Stimulated activated CD8-positive, alpha-beta memory T cell treated with anti-CD3 and anti-CD28 coated beads, Interleukin-4, amount 100 ng/mL, for 1 hour (primary cell): ENCODE measurements at places on chromosomes 2 and 18.

GRCh38 chr18:32714571-32715148, 58.2 kb downstream of the KLHL14 start:
- DNase-seq: no peak

DNA sequence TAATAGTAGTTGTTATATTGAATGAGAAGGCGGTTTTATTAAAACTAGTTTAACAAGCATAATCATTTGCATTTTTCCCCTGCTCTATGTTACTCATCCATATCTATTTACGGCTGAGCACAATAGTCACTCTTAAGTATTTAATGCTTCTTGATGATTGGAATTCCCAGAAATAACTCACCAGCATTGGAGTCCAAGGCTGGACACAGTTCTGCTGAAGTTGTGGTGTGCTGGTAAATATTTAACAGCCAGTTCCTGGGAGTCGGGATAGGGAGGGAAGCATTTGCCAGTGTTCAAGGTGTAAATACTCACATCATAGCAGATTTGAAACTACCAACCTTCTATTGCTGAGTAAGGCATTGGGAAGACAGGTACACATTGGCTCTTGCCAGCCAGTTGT, 315.1 kb downstream of the MTX2 start:
- DNase-seq: no peak

GRCh38 chr2:201953880-201954279, 79.8 kb upstream of the FZD7 start:
- DNase-seq: no peak

- no peak for DNase-seq
Observed at GRCh38 chr2:80364524-80365212, 60.1 kb upstream of the LRRTM1 start.

- no peak for DNase-seq
Observed at GRCh38 chr2:30766666-30767065, 40.6 kb downstream of the CAPN13 start.

- DNase-seq: no peak
Observed at GRCh38 chr18:42707080-42707479, 408.4 kb downstream of the RIT2 start.

DNA sequence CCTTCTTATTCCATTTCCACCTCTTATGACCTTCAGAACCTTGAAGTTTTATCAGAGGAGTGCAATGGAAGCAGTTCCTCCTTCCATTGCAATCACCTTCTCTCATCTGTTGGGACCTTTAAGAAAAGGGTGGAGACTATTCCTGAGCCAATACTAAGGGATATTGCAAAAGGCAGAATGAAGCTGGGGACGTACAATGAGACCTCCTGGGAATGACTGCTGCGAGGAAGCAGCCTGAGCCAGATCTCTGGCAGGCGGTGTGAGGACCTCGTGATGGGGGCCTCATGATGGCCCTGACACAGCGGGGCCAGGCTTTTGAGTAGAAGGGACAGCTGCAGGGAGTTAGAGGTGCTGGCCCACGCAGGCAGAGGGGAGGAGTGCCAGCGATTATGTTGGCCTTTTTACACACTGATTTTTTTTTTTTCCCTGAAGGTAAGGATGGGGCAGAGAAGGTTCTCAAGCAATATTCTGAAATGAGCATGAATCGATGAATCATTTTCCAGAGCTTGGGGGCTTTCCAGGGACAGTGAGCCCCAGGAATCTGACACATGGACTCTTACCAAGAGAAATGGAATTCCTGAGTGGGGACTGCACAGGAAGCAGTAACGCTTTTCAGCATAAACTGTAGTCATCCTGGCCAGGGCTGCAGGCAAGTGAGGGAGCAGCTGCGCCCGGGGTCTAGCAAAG, 40.0 kb upstream of the LAPTM4A start:
- no peak for DNase-seq

DNA sequence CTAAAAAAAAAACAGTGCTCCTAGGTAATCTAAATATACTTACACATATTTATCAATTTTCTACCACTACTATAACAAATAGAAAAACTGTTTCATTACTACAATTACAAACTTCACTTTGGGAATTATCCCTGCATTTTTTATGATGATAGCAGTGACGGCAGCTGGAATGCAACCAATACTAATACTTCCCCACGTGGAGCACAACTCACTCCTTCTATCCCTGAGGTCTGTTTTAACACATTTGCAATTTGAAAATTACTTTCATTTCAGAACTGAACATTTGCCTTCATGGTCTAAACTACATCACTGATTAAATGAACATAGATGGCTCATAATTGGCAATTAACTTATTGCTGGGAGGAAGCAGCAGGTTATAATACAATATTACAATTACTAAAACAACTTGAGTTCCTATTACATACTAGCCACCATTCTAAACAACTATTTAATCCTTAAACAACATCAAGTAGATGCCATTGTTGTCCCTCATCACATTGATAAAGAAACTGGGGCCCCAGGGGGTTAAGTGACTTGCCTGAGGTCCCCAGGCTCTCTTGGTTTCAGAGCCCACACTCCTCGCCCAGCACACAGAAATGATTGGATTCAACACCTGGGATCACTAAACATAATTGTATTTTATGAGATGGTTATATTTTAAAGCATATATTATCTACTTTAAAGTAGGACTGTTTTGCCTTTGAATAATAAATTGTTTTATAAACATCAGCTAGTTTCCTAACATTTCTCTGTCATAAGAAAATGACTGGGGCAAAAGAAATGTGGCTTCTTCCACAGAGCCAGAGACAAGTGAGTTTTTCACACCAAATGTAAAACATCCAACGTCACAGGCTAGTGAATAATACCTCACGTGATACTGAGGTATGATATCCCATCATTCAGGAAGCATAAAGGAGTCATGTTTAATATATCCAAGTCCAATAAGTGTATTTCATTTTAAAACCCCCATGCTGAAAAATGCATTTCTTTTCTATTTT, 6.2 kb downstream of the COLEC12 start:
- DNase-seq: no peak

DNA sequence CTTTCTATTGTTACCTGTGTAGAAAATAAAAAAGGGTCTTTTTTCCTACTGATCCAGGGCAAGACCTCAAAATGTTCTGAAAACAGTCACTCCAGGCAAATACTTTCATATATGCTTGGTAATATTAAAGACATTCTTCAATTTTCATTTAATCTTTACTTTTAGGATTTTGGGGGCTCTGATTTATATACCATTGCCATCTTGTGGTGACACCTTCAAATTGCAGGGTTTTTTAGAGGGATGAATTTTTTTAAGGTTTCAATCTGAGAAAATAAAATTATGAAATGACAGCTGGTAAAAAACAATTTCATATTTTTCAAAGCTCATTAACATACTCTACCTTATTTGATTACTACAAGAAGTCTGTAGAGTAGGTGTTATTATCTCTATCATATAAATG, 26.8 kb downstream of the MAPK4 start:
- no peak for DNase-seq

- no peak for DNase-seq
Observed at GRCh38 chr2:16125614-16126516, 185.5 kb downstream of the MYCN start.

DNA sequence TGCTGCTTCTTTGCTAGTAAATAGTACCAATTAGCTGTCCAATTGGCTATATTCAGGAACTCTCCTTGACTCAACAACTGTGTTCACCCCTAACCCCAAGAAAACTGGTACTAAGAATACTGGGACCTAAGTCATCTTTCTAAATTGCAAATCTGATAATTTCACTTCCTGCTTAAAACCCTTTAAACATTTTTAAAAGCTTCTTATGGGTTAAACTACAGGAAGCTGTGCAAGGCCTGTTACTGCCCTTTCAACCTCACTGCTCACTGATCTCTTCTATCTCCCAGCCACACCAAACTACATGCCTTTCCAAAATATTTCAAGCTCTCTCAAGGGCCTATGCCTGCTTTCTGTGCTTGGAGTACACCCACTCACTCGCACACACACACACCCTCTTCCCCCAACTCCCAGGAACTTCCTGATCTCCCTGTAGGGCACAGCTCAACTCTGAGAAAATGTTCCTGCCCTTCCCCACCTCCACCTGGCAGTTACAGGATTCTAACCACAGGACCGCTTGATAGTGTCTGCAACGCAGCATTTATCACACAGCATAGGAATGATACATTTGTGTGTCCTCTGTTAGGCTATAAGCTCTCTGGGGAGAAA, 6.7 kb downstream of the LMAN1 start:
- DNase-seq: no peak

DNA sequence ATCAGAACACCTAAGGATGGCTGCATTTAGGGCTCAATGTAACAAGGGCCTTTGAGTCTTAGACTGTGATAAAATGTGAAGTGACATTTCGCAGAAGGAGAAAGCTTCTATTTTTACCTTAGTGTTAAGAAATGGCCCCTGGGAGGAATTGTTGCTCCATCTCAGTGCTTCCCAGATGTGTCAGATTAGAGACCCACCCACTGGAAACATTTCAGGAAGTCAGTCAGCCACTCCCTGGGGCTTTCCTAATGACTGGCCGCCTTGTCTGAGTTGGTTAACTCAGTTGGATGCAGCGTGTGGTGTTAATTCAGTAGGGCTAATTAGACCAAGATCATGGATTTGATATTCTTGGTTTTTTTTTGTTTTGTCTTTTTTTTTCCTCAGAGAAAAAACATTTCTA, 355.9 kb downstream of the PIK3C3 start:
- no peak for DNase-seq

GRCh38 chr2:118123561-118124232, 35.4 kb downstream of the INSIG2 start:
- DNase-seq: no peak

DNA sequence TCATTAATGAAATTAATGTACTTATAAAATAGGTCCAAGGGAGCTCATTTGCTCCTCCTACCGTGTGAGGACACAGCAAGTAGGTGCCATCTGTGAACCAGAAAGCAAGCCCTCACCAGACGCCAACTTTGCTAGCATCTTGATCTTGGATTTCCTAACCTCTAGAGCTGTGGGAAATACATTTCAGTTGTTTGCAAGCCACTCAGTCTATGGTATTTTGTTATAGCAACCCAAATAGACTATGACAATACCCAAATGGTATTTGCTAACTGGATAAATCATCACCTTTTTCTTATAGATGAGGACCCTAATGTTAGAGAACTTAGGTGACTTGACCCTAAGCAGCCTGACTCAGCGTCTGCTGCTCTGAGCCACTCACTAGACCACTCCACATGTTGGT, 379.6 kb downstream of the HRH4 start:
- DNase-seq: no peak

GRCh38 chr2:8984855-8985254, 18.6 kb downstream of the MBOAT2 start:
- DNase-seq: no peak

DNA sequence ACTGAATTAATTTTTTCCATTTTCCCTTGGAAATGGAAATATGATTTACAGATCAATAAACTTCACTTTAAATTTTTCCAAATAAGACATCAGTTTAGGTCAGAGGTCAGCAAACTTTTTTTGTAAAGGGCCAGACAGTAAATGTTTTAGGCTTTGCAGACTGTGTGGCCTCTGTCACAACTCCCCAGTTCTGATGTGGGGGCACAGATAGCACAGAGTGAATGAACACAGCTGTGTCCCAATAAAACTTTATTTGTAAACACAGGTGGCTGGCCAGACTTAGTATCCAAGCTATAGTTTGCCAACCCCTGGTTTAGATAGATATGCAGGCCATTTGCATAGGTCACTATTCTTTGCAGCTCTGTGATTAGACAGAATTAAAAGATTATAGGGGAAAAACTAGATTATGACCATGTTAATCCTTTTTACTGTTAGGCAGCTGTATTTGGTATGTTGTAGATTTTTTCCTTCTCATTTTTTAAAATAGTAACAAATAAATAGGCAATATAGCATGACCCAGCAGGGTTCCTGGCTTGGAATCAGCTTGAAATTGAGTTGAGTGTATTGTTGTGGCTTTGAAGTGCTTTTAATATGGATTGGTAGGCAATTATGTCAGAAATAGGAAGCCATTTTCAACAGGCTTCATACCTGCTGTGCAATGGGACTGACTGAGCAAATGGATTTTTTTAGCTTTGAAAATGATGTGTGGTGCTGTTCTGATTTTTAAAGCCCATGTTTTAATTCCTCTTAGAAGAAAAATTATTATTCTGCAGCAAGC, 59.7 kb downstream of the WDSUB1 start:
- DNase-seq: no peak

DNA sequence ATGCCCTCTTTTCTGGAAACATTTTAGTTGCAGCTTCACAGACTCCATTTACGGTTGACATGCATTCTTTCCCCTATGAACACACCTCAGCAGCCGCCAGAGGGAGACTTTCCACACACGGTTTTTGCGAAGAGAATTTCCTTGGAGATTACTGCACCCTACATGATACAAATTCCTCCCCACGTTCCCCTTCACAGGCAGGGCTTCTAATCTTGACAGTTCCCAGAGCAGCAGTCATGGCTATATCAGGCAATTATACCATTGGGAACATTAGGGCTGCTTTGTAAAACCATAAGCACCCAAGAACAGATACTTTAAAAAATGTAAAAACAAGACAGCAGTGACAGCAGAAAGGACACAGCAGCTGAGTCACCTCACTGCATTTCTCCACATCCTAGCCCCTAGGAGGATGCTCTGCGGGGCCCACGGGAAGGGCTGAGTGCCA, 253.8 kb downstream of the TGIF1 start:
- no peak for DNase-seq

DNA sequence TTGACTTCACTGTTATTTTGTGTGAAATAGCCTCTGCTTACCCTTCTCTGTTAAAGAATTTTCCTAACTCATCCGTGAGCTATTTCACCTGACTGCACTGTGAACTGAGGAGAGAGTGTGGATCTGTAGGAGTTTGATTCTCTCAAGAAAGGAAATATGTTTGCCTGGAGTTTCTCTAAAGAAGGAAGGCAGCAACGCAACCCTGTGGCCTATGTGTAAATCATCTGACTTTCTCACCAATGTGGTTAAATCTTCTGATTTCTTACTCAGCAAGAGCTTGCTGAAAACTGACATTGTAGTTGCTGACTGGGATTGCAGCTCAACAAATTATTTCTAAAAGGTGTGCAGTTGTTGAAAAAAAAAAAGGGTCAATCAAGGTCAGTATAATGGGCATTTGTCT, 153.9 kb upstream of the PELI1 start:
- DNase-seq: no peak

- no peak for DNase-seq
Observed at GRCh38 chr2:236859908-236860307, 225.8 kb upstream of the COPS8 start.

- DNase-seq: no peak
Observed at GRCh38 chr2:169143998-169144397, 74.6 kb downstream of the DHRS9 start.

- DNase-seq: no peak
Observed at GRCh38 chr2:32360416-32360815, 3.6 kb downstream of the BIRC6 start.

GRCh38 chr2:5777131-5777535, 84.9 kb downstream of the SOX11 start:
- no peak for DNase-seq

- DNase-seq: no peak
Observed at GRCh38 chr2:107267086-107267485, 381.1 kb upstream of the ST6GAL2 start.
